Gastroesophageal sphincter (tissue), 4 donors: ENCODE measurements at places on chromosomes 11 and 22.
A peak's percentile ranks its signal among the peaks of the same experiment; 100 is the strongest.

DNA sequence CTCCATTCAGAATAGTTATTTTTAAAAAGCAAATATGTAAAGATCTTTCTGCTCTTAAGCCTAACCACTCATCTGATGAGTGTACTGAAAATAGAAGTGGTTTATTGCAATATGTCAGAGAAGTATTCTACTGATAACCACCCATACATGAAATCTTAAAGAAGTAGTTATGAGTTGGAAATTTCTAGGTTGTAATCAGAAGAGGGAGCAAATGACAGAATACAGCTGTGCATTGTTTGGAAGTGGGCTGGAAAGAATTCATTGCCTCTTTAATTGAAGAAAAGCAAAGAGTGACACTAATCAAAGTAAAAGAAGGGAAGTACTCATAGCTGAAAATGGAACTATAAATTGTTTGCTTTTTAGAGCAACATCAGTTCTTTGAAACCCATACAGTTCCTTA lies 39.4 kb downstream of the FDX1 start:
- ATAC-seq = no peak

- no peak for ATAC-seq
Measured at GRCh38 chr11:72072348-72072747, 8.0 kb downstream of the NUMA1 start.

GRCh38 chr11:44607987-44608386 lies 42.5 kb downstream of the CD82 start:
- ATAC-seq = no peak

GRCh38 chr11:99519095-99519494 lies 498.3 kb downstream of the CNTN5 start:
- ATAC-seq = no peak

DNA sequence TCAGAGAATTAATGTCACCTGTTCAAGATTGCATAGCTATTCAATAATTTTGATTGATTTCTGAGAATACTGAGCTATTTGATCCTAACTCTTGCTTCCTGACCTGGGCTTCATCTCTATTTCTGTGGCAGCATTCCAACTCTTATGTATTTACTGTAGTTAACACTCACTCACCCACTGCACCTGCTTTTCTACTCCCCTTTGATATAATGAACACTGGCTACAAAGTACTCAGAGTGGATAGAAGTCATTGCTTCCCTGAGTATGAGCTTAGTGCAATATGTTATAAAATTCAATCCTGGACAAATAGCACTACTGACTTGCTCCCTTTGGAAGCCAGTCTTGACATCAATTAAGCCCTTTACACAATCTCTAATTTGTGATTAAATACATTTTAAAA lies 117.2 kb downstream of the APIP start:
- no peak for ATAC-seq

GRCh38 chr22:42091455-42091782 lies 847 bp upstream of the NDUFA6 start:
- no peak for ATAC-seq

GRCh38 chr11:30868626-30869081 lies 282.5 kb upstream of the MPPED2 start:
- ATAC-seq = no peak

GRCh38 chr22:37383341-37383740 lies 43.9 kb downstream of the ELFN2 start:
- ATAC-seq = no peak

GRCh38 chr22:38114484-38115398 lies 4.3 kb upstream of the BAIAP2L2 start:
- peak; percentile 87 for ATAC-seq

GRCh38 chr11:65426839-65427690 lies 4.5 kb downstream of the NEAT1 start:
- ATAC-seq = peak; percentile 1

DNA sequence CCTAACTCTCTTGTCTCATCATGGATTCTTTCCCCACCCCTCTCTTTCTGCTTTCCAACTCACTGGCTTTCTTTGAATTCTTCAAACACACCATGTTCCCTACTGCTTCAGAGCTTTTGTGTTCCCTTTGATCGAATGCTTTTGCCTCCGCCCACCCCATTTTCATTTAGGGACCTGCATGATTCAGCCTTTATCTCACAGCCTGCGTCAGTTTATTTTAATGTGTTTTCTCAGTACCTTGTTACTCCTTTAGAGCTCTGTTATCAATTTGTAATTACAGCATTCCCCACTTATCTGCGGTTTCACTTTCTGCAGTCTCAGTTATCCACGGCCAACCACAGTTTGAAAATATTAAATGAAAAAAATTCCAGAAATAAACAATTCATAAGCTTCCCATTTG lies 451.3 kb downstream of the METTL15 start:
- ATAC-seq = no peak

GRCh38 chr11:107827041-107827440 lies 31.5 kb downstream of the SLC35F2 start:
- no peak for ATAC-seq

GRCh38 chr11:96317571-96317970 lies 25.4 kb downstream of the MAML2 start:
- no peak for ATAC-seq

DNA sequence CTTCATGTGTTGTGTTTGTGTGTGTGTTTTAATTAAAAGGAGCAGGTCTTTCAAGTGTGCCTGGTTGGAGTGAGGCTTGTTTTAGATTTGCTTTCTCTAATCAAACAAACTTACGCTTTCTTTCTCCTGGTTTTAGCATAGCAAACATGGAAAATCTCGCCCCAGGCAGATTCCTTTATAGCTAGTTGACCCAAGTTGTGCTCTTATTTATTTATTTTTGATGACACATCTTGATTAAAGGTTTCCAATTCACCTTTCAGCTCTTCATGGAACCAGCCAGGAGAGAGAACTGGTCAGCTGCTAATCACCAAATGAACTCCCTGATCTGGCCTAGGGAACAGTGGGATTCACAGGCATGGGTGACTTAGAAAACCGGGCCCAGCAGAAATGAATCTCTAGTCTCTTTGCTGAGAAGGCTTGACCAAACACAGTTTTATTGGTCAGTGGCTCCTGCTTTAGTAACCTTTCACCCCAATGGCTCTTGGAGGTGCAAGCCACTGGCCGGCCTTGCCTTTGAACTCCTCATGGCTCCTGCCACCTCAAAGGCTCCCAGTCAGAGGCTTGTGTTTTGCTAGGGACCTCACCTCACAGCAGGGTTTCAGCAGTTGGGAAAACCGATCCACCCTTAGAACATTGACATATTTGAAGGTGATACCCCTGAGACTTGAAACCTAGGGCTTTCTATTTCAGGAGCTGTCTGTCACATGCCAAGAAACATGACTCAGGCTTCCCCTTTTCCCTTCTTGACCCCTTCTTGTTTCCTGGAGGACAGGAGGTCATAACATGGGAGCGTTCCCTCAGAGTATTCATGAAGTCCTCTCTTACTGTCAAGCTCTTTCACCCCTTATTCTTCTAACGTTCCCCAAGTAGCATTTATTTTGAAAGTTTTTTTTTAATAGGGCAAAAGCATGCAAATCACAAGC lies 48.8 kb downstream of the EXT2 start:
- no peak for ATAC-seq

GRCh38 chr22:38416621-38417251 lies 38.3 kb downstream of the KCNJ4 start:
- no peak for ATAC-seq

DNA sequence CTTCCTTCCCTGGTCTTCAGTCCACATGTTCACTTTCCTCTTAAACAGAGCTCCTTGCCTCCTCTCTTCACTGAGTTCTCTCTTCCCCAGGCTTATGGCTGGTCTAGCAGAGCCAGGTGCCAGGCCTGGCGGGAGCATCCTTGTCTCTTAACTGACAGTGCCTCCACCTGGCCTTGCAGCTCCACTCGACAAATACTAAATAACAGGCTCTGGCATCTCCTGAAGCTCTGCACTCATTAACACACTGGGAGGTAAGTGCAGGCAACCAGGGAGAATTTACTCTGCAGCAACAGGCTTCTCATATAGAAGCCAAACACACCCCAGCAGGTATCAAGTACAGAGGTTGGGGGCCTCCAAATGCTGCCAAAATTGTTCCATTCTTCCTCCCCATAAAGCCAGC lies 438.1 kb downstream of the SOX6 start:
- no peak for ATAC-seq

DNA sequence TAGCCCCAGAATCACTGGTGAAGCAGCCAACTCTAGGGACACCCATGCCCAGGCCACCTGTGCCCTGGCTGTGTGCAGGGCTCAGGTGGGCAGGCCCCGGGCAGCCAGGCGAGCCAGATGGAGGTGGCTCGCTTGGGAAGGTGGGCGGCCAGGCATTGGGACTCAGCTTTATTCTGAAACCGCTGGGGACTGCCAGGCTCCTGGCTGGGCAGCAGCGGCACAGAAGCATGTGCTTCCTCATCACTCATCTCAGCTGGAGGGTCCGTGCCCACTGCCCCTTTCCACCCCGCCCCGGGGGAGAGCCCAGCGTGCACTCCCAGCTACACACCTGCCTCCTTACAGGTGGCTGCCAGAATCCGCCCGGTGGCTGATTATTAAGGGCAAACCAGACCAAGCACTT lies 27.1 kb upstream of the SLC22A12 start:
- no peak for ATAC-seq

- no peak for ATAC-seq
Measured at GRCh38 chr11:26044389-26044788, 287.5 kb upstream of the ANO3 start.

DNA sequence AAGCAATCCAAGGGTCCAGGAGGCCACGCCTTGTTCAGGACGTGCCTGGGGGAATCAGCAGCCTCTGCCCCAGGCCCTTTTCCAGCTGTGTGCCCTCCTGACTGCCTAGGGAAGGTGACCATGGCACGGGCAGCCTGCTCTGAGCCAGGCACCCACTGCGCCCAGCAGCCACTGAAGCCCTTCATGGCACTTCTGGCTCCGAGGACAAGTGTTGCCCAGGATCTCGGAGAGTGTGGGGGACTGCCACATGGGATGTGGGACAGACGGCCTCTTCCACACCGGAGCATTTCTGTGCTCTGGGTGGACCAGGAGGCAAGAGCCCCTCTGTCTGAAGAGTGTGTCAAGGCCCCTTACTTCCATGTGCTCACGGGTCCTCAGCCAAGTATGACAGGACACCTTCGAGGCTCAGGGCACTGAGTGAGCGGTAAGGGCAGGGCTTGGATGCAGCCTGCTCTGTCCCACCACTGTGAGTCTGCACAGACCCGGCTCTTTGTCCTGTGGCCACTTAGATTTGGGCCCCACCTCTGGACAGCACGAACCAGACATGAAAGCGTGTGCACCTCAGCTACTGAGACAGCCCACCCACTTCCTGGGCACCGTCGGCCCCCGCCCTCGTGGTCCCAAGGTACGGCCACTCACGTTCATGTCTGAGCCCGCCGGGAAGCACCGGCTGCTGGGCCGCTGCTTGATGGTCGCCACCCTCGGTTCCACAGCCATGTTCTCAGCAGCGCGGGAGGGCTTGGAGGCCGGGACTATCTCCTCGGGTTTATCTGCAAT lies 93.6 kb downstream of the CTTN start:
- ATAC-seq = no peak

DNA sequence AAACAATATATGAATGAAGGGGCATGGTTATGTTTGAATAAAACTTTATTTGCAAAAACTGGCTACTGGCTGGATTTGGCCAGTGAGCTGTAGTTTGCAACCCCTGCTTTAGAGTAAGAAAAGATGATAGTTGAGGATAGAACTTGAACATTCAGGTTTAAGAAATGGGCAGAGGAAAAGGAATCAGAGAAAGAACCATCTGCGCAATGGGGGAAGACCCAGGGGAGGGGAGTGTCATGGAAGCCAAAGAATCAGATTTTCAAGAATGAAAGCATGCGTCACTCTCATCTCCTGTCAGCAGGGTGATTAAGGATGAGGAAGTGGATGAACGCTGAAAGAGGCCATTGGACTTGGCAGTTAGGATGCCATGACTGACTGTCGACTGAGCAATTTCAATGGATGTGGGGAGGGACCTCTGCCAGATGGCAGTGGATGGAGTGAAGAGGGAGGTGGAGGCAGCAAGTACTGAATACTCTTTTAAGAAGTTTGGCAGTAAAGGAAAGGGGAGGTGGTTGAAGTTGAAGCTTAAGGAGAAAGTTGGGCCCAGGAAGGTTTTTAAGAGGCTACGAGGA lies 21.2 kb downstream of the FAT3 start:
- no peak for ATAC-seq

DNA sequence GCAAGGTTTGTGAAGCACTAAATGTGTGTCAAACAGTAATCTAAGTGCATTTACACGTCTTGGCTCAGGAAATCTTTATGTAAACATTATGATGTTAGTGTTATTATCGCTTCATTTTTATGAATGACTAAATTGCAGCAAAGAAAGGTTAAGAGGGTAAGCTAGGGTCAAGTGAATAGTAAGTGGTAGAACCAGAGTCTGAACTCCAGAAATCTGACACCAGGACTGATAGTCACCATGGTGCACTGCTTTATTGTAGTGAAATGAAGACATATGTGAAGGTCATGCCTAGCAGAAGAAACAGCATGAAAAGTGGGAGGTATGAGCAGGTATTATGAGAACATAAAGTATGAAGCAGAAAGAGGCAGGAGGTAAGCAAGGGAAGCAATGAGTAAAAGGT lies 368.7 kb upstream of the TENM4 start:
- ATAC-seq = no peak

GRCh38 chr11:12835286-12835685 lies 161.1 kb downstream of the TEAD1 start:
- no peak for ATAC-seq

GRCh38 chr11:102244681-102245409 lies 72.4 kb upstream of the BIRC3 start:
- ATAC-seq = no peak

DNA sequence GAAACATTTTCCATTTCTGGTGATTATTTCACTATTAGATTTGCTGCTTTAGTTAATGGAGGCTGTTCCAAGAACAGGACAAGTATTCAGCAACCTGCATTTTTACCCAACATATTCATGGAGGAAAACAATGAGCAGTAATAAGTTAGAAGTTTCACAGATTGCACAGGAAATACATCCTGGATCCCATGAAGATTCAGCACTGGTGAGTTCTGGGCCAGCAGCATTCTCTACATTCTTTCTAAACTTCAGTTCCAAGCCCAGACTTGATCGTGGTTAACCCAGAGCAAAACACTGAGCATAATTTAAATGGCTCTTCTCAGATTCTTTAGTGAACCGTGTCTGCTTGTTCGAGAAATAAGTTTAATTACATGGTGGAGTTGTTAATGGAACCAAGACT lies 3.8 kb downstream of the FJX1 start:
- no peak for ATAC-seq

- no peak for ATAC-seq
Measured at GRCh38 chr11:133115099-133115498, 417.2 kb downstream of the OPCML start.
